NCI-H1436 (cell line): ENCODE measurements at places on chromosomes 2 and 18.

GRCh38 chr18:47978141-47978540, 47.7 kb upstream of the SMAD2 start:
- DNase-seq, result no peak

DNA sequence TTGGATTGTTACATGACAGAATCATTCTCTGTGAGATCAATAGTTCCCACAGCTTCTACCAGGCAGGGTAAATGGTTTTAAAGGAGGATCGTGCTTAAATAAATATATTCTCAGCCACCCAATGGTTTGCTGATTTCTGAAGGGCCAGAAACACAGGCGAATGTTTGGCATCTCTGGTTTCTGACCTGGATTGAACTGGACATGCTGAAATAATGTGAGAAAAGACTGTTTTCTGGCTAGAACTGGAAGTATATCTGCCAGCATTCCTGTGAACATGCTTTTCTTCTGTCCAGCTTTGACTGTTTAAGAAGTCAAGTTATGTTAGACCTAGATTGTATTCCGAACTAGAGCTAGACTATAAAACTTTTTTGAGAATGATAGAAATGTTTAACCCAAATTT, 77.1 kb upstream of the COL3A1 start:
- no peak for DNase-seq

DNA sequence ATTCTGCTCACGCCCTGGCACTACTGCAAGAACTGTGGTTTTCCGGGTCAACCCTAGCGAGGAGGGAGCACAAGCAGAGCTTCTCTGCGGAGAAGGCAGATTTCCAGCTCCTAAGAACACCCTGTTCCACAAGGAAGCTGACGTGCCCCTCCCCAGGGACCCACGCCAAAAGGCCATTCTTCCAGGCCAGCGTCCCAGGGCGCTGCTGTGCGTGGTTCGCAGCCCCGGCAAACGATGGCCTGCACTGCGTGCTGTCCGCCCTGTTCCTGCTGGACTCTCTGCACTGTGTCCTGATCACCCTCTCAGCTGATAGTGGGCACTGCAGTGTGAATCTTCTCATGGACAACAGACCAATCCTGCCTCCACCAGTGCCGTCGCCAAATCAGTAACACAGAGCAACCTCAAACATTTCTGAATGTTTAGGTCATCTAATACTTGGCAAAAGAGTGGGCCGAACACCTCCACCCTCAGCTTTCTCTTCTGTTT, 49.1 kb downstream of the ADI1 start:
- no peak for DNase-seq

DNA sequence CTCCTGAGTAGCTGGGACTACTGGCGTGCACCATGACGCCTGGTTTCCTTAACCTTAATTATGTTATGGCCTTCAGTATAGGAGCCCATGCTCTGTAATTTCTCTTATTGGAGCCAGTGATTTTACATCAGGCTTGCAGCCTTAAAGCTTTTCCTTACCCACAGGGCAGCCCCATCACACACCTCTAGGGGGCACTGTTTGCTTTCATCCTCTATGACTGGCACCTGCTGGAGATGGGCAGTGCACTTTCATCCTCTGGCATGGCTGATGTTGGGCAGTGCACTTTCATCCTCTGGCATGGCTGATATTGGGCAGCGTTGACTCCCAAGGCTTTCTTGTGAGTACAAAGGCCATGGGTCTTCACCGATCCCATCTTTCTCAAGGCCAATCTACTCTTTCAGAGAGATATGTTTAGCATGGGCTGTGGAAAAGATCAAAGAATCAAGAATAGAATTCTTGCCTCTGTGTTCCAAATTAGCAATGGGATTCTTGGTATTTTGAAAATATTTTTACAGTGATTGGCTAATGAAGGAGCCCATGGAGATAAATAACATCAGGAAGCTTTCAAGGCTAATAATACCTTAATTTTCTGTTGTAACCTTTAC, 80.7 kb upstream of the MEX3C start:
- DNase-seq, result peak; percentile 46

- DNase-seq, result no peak
These were observed 35.0 kb downstream of the SLC3A1 start for GRCh38 chr2:44310287-44310686.

DNA sequence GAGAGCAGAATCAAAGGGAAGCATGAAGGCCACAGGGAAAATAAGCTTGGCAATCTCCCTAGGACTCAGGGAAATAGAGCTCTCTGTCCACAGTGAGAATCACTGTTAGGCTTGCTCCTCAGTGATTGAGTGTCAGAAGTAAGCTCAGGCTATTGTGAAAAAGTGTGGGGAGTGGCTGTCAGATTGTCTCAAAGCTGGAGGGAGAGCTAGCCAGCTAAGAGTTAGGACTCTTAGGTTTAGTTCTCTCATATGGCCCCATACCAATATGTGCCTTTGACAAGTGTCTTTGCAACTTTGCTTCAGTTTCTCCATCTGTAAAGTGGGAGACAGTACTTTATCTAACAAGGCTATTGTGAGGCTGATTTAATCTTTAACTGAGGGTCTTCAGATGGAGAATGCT, 17.2 kb downstream of the EIF4E2 start:
- no peak for DNase-seq

DNA sequence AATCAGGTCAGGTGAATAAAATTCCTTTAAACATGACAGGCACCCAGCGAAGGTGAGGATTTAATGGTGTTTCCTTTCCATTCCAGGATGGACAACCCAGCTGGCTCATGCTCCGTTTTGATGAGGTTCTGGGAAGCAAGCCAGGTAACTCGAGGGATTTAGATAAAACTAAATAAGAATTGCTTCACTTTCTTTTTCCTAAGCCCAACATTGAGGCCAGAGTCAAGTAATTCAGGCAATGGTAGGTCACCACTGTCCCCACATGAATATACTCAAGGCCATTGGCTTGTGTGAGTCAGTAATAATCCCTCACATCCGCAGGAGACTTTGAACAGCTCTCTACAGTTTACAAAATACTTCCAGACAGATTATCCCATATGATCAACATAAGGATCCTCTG, 16.2 kb upstream of the LRATD1 start:
- no peak for DNase-seq

GRCh38 chr18:13549880-13550232, 176.5 kb downstream of the FAM210A start:
- no peak for DNase-seq

- no peak for DNase-seq
These were observed 20.2 kb downstream of the EPHA4 start for GRCh38 chr2:221551864-221552263.

DNA sequence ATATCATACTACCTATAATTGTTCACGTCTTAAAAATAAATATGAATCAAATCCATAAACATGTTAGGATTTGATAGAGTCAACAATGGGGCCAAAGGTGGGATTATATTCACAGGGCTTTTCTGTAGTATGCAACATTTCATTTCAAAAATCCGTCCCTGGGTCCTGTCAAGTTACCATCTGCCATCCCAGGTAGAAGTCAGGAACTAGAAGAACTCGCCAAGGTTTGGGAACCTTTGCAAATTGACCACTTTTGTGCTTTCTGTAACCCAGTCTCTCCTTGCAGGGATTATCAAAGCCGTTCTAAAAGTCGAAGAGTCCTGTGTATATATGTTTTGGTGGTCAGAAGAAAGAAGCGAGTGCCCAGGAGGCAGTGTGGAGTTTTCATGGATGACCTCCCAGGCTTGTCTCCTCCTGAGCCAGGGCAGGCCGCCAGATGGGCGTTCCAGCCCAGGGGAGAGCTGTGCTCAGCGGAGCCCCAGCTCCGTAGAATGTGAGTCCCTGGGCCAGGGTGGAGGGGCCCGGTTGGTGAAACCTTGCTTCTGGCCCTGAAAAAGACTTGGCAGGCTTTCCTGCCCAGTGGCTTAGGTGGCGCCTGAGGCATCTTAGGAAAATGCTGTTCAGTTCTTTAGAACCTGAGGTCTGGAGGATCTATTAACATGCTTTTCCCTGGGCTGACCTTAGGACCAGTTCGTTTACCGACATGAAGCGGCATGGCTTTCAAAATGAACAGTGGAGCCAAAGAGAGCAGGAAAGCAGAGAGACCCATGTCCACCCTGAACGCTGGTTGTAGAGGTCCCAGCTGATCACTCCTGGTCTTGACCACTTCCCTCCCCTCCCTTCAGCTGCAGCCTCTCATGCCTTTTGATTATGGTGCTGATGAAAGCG, 69.2 kb downstream of the LONRF2 start:
- DNase-seq, result no peak

- DNase-seq, result no peak
These were observed 221.6 kb downstream of the GBX2 start for GRCh38 chr2:235946590-235946989.

GRCh38 chr18:45482286-45482685, 133.0 kb upstream of the SLC14A2 start:
- DNase-seq, result no peak

DNA sequence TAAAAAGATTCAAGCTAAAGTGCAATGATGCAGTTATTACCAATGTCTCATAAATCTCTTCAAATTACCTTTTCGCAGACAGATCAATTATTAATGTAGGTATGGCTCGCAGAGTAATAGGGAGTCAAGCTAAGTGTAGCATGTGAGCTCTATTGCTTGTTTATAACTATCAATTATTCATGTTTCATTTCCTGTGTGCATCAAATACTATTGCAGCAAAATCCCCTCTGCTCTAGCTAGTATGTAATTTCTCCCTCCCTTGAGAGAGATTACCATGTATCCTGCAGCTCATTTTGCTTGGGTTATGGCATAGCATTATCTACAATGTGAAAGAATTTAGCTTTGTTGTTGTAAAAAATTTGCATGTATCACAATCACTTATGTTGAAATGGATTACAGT, 65.6 kb upstream of the SCN1A start:
- DNase-seq, result no peak

DNA sequence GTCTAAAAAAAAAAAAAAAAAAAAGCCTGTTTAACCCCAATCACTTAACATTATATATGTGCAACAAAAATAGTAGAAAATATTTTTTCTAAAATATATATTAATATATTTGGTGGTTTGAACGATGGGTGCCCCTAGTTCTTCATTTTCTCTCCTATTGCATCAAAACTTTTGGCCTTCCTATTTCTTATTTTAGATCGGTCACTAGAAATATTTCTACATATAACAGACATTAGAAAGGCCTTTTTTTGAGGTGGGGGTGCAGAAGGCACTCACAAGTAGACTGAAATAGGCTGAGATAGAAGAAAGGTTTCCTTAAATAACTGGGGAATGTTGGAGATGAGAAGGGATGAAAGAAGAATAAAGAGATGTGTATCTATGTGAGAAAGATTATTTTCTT, 49.3 kb upstream of the AP1S3 start:
- DNase-seq, result no peak

DNA sequence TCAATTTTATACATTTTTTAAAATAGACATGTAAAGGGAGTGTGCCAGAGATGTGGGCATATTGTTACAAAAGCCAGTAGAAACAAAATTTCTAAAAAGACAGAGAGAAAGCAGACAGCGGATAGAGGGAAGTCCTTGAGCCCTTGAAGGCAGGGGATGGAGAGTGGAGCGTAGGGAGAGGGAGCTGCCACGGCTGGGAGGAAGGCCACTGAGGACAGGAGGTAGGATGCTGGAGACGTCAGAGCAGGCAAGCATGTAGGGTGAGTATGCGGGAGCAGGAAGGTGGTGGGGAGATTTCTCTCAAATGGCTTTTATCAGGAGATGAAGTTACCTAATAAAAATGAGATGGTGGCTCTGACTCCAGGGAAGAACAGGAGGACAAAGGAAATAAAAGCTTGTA, 24.0 kb upstream of the NCL start:
- DNase-seq, result no peak

- DNase-seq, result no peak
These were observed 40.1 kb downstream of the SERPINE2 start for GRCh38 chr2:223998948-223999347.

DNA sequence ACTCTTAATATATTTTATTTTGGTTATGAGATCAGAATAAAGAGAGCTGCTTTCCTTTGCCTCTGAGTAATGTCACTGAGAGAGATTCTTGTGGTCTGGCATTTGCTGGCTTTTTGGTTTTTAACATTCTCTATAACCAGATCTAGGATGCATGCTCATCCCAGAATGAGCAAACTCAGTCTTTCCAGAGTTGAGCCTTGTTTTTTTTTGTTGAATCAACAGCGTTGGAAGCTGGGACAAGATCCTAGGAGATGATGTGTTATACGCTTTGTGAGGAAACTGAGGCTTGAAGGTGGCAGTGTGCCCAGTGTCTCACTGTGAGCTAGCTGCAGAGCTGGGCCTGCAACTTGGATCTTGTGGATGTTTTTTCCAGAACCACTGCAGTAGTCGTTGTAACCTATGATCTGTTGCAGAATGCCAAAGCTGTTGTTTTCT, 19.5 kb downstream of the MYO1B start:
- DNase-seq, result no peak

DNA sequence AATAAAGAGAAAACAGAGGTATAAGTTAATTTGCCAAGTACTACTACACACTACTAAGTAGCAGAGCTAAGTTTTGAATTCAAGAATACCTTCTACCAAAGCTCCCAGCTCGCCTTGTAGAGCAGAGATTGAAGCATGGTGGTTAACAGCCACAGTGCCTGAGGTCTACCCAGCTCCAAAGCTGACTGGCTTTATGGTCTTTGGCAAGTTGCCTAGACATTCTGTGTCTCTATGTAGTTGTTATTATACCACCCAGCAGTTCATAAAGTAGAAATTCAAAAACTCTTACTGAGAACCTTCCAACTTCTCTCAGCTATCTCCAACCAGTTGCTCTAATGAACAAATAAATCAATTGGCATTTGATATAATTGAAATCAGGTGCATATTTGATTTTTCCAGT, 87.8 kb downstream of the PDE11A start:
- no peak for DNase-seq

DNA sequence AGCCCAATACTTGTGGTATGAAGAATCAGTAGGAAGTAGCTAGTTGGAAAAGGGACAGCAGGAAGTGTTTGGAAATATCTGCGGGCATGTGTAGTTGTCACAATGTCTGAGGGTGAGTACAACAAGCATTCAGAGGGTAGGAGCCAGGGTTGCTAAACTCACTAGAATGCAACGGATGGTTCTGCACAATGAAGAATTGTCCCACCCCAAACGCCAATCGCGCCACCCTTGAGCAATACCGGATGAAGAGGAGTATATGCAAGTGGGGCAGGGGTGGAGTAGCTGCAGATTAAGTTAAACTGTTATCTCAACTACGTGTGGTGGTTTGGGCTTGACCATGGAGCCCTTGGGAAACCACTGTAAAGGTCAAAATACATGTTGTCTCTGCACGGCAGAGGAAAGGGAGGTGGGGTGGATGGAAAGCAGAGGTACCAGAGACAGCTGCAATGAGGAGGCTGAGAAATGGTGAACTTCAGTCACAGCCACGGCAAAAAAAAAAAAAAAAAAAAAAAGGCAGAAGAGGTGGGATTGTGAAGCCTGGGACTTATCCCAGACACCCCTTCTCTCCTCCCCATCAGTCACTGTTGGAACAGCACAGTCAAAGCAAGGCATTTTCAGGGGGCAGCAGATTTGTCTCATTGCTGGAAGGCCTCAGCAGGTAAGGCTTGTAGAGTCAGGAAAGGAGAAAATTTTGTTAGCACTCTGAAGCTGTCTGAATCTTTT, 5.2 kb downstream of the CCL20 start:
- DNase-seq, result no peak
